ENCODE measurements at places on chromosomes 1 and 21.

- DNase-seq: no peak
Observed at GRCh38 chr1:7101187-7101586, 315.9 kb downstream of the CAMTA1 start.

DNA sequence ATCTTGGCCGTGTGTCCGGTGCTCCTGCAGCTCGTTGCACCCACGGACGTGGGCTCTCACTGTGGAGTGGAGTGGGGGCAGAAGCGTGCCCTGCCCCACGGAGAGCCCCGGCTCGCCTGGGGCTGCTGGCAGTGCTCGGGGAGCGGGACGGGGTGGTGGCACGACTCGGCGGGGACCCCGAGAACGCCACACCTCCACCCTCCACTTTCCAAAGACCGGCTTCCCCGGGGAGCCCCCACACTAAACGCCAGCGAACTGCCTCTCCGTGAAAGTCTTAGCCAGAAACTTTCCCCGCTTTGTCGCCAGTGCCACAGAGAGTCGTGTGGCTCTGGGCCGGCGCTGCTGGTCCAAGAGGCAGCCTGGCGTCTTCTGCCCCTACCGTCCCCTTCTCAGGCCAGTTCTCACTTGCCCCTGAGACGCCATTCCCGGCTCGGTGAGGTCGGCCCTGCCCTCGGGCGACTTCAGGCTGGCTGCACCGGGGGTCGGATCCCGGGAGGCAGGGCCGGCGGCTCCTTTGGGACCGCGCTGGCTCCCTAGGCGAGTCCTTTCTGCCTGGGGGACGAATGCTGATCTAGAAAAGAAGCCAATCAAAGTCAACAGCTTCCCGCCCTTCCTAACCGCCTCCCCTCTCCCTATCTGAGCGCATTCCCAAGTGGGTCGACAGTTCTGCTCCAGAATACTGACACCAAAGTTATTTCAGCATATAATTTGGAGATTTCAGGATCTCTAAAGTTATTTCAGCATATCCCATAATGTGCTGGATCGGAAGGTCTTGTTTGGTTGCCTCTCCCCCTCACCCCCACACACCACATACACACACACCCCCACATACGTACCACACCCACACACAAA lies 2.6 kb upstream of the SAMD13 start:
- DNase-seq: no peak

- DNase-seq: no peak
Observed at GRCh38 chr1:110229348-110230001, 19.4 kb downstream of the KCNC4 start.

DNA sequence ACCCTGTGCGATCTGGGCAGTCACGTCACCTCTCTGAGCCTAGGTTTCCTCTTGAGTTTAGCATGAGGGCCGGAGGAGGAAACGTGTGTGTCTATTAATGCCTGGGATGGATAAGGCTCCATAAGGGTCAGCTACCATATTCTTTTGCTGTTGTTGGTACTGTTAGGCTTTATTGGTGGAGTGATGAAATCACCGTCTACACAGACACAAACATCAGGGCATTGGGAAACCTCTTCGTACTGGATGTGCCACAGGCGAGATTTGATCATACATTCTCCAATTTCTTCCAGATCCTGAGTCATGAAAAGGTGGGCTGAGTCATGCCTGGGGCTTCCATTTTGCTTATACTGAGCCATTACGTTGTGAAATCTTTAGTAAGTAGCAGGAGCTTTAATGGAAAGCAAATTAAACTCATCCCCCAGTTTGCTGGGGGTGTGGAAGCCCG lies 24.9 kb upstream of the GRHL3 start:
- DNase-seq: no peak
